ENCODE measurements at places on chromosomes 2 and 18. TPM values are rescaled to one million over a fixed set of nuclear protein-coding genes. Genes with fewer than 3 reads are reported as not detected.

MARCHF4 gene
- total RNA-seq = 1.5 TPM

PRSS56 gene
- total RNA-seq = not detected

SIX3 gene
- not detected for total RNA-seq

MAPRE3 gene
- 6.5 TPM for total RNA-seq

ABCB11 gene
- total RNA-seq = under 0.01 TPM

UGT1A3 gene
- not detected for total RNA-seq

SGPP2 gene
- not detected for total RNA-seq
